ENCODE measurements at places on chromosomes 3 and 15.

- no peak for DNase-seq
Observed at GRCh38 chr15:89109238-89109637, 21.0 kb downstream of the ABHD2 start.

DNA sequence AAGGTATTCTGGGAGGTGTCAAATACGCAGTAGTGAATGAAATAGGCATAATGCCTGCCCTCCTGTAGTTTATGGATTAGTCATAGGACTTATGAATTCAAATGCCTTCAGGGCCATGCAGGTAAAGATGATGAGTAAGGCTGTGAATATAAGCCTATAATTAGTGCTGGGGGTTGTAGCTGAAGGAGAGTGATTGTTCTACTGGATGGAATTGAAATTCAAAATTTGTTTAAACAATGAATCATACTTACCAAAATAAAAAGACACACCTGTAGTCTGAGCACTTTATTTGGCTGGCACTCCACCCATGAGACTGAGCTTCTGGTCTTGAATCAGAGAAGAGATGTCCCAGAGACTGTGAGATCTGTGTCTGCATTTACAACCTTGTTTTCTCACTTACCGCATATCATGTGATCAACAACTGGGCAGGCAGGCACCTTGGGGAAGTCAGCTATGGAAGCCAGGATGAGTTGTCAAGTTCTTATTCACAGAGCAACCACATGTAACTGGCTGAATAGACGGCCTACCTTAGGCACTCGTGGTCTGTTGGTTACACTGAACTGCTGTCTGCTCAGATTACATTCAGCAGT lies 291.8 kb downstream of the NAALADL2 start:
- peak; percentile 43 for DNase-seq

GRCh38 chr3:168419091-168419490 lies 323.4 kb upstream of the GOLIM4 start:
- no peak for DNase-seq

DNA sequence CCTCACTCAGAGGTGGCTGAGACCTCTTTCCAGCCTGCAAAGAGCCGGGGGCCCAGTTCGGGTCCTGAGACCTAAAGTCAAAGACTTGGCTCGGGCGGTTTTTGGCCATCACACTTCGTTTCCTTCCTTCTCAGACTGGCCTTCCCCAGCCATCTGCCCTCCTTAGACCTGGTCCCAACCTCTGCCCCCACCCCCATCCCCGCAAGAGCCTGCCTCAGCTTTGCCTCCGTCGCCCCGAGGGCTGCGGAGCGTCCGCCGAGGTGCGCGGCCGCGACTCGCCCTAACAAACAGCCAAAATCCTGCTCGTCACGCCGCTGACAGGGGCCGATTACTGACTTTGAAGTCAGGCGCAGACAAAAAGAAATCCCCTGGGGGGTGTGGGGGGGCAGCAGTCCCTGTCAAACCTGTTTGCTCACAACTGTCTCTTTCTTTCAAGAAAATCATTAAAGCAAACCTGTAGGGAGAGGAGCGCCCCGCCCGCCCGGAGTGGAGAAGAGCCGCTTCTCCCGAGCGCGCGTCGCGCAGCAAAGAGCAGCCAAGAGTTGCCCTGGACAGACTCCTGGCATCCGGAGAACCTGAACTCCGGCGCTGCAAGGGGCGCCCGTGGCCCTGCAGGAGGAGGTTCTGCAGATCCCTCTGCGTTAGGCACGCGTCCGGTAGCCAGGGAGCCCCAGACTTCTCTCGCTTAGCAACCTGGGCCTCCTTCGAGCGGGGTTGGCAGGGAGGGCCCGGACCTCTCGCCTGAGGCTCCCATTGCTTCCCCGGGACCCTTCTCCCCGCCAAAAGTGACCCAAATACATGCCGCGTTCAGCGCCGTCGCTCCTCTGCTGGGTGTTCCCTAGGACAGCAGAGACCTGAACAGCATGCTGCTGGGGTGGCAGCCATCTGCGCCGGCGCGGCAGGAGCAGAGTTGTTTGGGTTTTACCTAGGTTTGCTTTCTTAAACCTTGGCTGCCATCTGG lies 4.5 kb downstream of the SOX14 start:
- DNase-seq: no peak

DNA sequence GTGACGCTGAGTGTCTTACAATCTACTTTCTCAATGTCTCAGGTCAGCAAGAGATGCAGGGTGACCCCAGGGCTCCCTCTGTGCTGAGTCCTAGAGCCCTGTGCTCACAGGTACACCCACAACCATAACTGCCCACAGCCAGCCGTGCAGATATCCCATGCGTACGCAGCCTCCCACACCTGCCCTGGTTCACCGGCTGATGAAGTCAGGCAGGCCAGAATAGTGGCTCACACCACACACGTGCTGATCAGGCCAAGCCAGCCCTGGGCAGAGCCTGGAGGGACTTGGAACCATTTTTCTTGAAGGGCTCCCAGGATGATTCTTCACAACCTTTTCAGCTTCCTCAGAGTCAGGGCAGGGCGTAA lies 63.6 kb upstream of the RPL32 start:
- DNase-seq: no peak

DNA sequence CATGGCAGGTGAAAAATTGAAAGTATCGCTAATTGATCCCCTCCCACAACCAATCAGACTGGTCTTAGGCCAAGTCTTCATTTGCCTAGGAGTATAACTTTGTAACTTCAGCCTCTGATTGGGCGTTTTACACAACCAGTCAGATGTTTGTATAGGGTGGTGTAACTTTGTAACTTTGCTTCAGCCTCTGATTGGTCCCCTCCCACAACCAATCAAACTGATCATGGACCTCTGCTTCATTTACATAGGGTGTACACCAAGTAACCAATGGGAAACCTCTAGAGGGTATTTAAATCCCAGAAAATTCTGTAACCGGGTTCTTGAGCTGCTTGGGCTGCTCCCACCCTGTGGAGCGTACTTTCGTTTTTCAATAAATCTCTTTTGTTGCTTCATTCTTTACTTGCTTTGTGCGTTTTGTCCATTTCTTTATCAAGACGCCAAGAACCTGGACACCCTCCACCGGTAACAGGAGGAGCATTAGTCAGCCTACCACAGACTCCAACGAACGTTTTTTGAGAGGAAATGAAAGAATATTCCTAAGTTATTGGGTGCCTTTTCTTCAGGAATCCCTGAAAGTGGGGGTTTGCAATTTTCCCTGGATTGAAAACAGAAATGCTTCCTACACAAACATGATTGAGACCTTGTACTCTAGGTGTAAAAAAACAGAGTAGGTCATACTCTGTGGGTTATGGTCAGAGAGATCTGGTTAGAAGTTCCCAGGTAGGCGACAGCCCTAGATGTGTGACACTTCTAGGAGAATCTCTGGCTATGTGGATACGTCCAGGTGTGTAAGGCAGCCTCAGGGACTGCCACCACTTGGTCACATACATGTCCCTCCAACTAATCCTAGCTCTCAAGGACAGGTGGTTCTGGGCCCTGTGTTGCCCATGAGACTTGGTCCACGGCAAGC lies 5.5 kb upstream of the SACM1L start:
- peak; percentile 37 for DNase-seq
